Activated B cell treated with CpG ODN at 0.5 μM for 24 hours (primary cell): ENCODE measurements at places on chromosomes 7 and 10. TPM values are rescaled to one million over a fixed set of nuclear protein-coding genes. Genes with fewer than 3 reads are reported as not detected.

GRCh38 chr10:49389361-49389933, 6.4 kb downstream of the DRGX start:
- DNase-seq = no peak
- no peaks in the 10 kb centered on the region for H3K36me3 ChIP-seq
- H3K4me1 ChIP-seq = no peaks in the 10 kb centered on the region
- H3K27ac ChIP-seq = no peak overlapping the region
- no peak overlapping the region for H3K4me3 ChIP-seq
- peaks cover 51% of the 10 kb centered on the region for H3K27me3 ChIP-seq

GRCh38 chr10:18735711-18736110, 76.5 kb downstream of the ARL5B start:
- no peaks in the 10 kb centered on the region for H3K27me3 ChIP-seq
- no peaks in the 10 kb centered on the region for H3K4me1 ChIP-seq
- no peak for DNase-seq
- no peaks in the 10 kb centered on the region for H3K36me3 ChIP-seq
- no peak overlapping the region for H3K27ac ChIP-seq
- H3K4me3 ChIP-seq = no peak overlapping the region

DNA sequence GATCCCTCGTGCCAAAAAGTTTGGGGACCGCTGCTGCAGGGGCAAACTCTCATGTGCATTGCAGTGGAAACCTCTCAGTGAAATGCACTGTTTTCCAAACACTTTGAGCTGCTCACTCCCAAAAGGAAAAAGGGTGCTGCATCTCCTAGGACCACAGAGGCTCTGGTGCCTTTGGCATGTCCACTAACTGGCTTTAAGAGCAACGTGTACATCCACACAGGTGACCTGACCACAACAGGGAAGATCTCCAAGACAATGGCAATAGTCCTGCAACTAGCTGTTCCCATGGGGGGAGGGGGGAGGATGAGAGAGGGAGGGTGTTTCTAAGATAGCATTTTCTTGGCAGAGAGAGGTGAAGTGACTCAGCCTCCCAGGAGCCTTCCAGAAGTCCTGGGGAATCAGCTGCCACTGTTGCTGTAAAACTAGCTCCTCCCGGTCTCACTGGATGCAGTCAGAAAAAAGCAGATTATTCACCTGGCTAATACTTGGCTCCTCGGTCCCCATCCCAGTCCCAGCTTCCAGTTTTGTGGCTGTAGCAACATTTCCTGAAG, 181.7 kb downstream of the HECW1 start:
- peaks cover 4% of the 10 kb centered on the region for H3K27me3 ChIP-seq
- no peaks in the 10 kb centered on the region for H3K36me3 ChIP-seq
- H3K4me1 ChIP-seq = no peaks in the 10 kb centered on the region
- H3K4me3 ChIP-seq = no peak overlapping the region
- no peak overlapping the region for H3K27ac ChIP-seq

DNA sequence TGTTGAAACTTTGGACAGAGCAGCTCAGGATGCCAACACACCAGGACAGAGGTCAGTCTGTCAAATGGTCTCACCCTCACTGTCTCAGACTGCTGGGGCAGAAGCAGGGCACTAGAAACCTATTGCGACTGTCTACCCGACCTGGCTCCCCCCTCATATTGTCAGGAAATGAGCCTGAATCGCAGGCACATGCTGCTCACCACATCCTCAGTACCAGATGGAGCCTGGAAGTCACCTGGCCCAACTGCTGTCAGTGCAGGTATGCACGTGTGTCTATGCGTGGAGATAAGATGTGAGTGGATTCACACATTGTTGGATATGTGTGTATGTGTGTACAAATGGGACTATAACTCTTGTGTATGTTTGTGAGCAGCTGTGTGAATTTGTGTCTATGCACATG, 3.2 kb upstream of the CDHR1 start:
- DNase-seq = no peak
- H3K4me3 ChIP-seq = no peak overlapping the region
- no peaks in the 10 kb centered on the region for H3K36me3 ChIP-seq
- peaks cover 30% of the 10 kb centered on the region for H3K27me3 ChIP-seq
- H3K27ac ChIP-seq = no peak overlapping the region

GRCh38 chr10:111267673-111268072, 190.8 kb downstream of the ADRA2A start:
- no peak overlapping the region for H3K27ac ChIP-seq
- H3K4me3 ChIP-seq = no peak overlapping the region
- no peak for DNase-seq
- no peaks in the 10 kb centered on the region for H3K36me3 ChIP-seq
- H3K4me1 ChIP-seq = no peaks in the 10 kb centered on the region

- H3K4me1 ChIP-seq = peaks cover 40% of the 10 kb centered on the region
- H3K27me3 ChIP-seq = no peaks in the 10 kb centered on the region
- H3K27ac ChIP-seq = peak overlapping the region; percentile 91
- peaks cover 5% of the 10 kb centered on the region for H3K36me3 ChIP-seq
- H3K4me3 ChIP-seq = peak overlapping the region; percentile 90
Observed at GRCh38 chr7:105691680-105692564, 110.6 kb upstream of the EFCAB10 start.

SPDYE16 gene
- 0.59 TPM in 1 of 2 replicates, not detected in the other for total RNA-seq

SFRP4 gene
- not detected in 2 replicates for total RNA-seq

DNA sequence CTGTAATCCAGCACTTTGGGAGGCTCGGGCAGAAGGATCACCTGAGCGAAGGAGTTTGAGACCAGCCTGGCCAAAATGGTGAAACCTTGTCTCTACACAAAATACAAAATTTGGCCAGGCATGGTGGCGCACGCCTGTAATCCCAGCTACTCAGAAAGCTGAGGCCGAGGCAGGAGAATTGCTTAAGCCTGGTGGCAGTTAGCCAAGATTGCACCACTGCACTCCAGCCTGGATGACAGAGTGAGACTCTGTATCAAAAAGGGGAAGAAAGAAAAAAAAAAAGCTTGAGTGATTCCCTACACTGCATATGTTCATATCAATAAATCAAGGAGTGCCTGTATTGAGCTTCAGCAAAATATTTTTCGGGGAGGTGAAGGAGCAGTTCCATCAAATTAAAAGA, 45.8 kb upstream of the SRRM3 start:
- H3K36me3 ChIP-seq = no peaks in the 10 kb centered on the region
- no peak for DNase-seq
- peaks cover under 1% of the 10 kb centered on the region for H3K27me3 ChIP-seq
- no peak overlapping the region for H3K27ac ChIP-seq
- no peak overlapping the region for H3K4me3 ChIP-seq
- H3K4me1 ChIP-seq = no peaks in the 10 kb centered on the region

DNA sequence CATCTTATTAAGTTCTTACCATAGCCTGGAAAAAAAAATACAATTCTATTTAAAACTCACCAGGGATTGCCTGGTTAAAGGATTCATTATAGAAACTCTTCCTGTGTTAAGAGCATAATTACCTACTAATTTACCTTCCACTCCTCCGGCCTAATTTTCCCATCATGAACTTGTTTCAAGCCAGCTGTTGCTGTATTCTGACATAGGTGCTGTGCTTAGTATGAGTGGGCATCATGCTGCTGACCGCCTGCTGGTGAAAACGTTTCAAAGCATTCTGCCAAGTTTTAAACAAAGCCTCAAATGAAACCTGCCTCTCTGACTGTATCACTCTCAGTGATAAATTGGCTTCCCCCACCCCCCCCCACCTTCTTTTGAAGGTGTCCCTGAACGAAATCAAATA, 47.8 kb upstream of the KCNMA1 start:
- H3K27ac ChIP-seq = no peak overlapping the region
- H3K27me3 ChIP-seq = peaks cover 6% of the 10 kb centered on the region
- no peaks in the 10 kb centered on the region for H3K36me3 ChIP-seq
- H3K4me1 ChIP-seq = peaks cover 4% of the 10 kb centered on the region
- DNase-seq = no peak

DNA sequence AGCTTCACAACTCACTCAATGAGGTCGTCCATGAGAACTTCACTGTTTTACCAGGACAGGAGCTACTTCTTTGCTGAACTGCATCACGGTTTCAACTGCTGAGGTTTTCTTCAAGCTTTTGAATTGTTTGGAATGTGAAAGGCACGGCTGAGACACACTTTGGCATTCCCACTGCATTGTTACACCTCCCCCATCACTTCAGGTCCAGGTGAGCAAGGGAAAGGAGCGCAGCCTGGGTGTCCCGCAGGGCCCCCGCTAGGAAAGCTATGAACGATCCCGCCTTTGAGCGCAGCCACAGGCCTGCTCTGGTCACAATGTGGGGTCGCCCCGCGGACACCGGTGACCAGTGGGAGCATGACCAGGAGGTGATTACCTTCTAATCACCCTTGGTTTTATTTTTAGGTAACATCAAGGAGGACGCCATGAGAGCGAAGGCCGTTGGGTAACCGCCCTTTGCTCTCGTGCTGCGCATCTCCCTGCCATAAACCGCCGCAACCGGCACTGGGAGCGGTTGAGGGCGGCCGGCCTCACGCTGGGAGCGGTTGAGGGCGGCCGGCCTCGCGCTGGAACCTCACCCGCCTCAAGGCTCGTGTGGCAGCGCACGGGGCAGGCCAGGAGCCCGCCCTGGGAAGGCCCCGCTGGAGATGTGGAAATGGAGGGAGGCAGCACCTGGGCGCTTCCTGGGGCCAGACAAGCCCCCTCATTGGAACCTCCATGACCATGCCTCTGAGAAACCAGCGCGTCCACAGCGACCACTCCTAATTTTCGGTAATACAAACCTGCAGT, 50.9 kb upstream of the SGMS1 start:
- no peak for DNase-seq
- peaks cover 5% of the 10 kb centered on the region for H3K4me1 ChIP-seq
- no peaks in the 10 kb centered on the region for H3K27me3 ChIP-seq

MALRD1 gene
- not detected in 2 replicates for total RNA-seq

- H3K27ac ChIP-seq = no peak overlapping the region
- no peak overlapping the region for H3K4me3 ChIP-seq
- no peak for DNase-seq
- peaks cover 6% of the 10 kb centered on the region for H3K27me3 ChIP-seq
- H3K36me3 ChIP-seq = peaks cover 3% of the 10 kb centered on the region
- H3K4me1 ChIP-seq = peaks cover 10% of the 10 kb centered on the region
Observed at GRCh38 chr7:28661826-28662595, 249.7 kb downstream of the CREB5 start.

DNA sequence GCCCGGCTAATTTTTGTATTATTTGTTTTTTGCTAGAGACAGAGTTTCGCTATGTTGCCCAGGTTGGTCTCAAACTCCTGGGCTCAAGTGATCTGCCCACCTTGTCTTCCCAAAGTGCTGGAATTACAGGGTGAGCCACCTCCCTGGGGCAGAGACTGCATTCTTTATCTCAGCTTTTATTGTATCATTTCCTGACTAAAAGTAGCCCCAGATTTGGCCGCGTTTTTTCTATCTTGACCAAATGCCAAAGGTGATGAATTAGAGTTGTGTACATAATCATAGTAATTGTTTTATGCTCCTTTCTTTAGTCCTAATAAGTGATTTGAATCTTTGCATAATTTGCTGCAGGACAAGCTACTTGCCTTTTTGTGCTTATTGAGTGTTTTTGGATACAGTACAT, 3.1 kb upstream of the SMNDC1 start:
- no peak overlapping the region for H3K27ac ChIP-seq
- DNase-seq = no peak
- peaks cover 13% of the 10 kb centered on the region for H3K36me3 ChIP-seq
- H3K27me3 ChIP-seq = no peaks in the 10 kb centered on the region
- peaks cover 48% of the 10 kb centered on the region for H3K4me1 ChIP-seq

DNA sequence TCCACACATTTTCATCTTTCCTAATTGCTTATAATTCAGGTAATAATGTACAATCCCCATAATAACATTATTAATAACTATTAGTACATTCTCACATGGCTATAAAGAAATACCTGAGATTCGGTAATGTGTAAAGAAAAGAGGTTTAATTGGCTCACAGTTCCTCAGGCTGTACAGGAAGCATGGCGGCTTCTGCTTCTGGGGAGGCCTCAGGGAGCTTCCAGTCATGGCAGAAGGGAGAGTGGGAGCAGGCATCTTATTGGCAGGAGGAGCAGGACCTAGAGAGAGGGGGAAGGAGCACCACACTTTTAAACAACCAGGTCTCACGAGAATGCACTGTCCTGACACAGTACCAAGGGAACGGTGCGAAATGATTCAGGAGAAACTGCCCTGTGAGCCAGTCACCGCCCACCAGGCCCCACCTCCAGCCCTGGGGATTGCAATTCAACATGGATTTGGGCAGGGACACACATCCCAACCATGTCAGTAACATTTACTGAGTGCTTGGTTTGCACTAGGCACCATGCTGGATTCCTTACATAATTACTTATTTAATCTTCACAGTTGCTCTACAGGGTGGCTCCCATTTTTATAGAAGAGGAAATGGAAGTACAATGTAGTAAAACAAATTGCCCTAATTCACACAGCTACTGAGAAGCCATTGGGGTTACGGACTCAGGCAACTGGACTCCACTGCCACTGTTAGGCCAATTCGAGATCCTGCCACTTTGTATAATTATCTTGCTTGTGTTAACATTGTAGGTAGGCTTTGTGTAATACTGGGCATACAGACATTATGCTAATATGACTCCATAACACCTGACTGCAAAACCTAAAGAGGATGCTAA, 8.7 kb upstream of the ESYT2 start:
- H3K4me3 ChIP-seq = no peak overlapping the region
- H3K4me1 ChIP-seq = peaks cover 2% of the 10 kb centered on the region
- peaks cover 2% of the 10 kb centered on the region for H3K27me3 ChIP-seq

GRCh38 chr7:74092964-74093471, 9.4 kb downstream of the LIMK1 start:
- DNase-seq = peak; percentile 35
- no peaks in the 10 kb centered on the region for H3K27me3 ChIP-seq
- peaks cover 22% of the 10 kb centered on the region for H3K36me3 ChIP-seq
- peak overlapping the region; percentile 95 for H3K27ac ChIP-seq
- peaks cover 42% of the 10 kb centered on the region for H3K4me1 ChIP-seq

GRCh38 chr7:26691406-26691805, 173.0 kb downstream of the SKAP2 start:
- no peak overlapping the region for H3K4me3 ChIP-seq
- H3K27me3 ChIP-seq = no peaks in the 10 kb centered on the region

GRCh38 chr10:60313589-60313952, 76.1 kb downstream of the ANK3 start:
- H3K4me3 ChIP-seq = no peak overlapping the region
- H3K36me3 ChIP-seq = no peaks in the 10 kb centered on the region

GRCh38 chr7:76069238-76069638, 21.3 kb downstream of the MDH2 start:
- H3K4me3 ChIP-seq = no peak overlapping the region
- no peaks in the 10 kb centered on the region for H3K27me3 ChIP-seq
- H3K27ac ChIP-seq = no peak overlapping the region

GRCh38 chr7:117869374-117869773, 3.9 kb downstream of the CTTNBP2 start:
- DNase-seq = no peak
- H3K36me3 ChIP-seq = no peaks in the 10 kb centered on the region
- H3K4me3 ChIP-seq = no peak overlapping the region
- peaks cover 33% of the 10 kb centered on the region for H3K27me3 ChIP-seq

DPYSL4 gene
- total RNA-seq = 0.53 and 0.78 TPM in 2 replicates
